Endodermal cell (in vitro differentiated cells): ENCODE measurements at places on chromosomes 3 and 15. TPM values are rescaled to one million over a fixed set of nuclear protein-coding genes. Genes with fewer than 3 reads are reported as not detected.

DNA sequence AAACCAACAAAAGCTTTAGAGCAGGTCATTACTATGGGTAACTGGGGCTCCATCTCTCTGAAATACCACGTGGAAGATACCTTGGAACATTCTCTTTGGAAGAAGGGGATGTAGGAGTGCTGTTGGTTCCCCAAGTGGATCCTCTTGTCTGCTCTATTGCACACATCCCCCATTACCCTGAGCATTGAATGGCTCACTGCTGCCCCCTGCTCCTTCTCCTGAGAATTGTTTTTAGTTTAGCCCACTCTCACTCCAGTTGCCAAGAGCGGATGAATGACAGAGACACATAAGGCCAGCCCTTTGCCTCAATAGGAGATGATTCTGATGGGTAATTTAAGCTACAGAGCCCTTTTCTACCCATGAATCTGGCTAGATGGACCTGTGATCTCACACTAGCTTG, 135.6 kb upstream of the SUCLG2 start:
- peak; percentile 90 for DNase-seq

- DNase-seq: no peak
Measured at GRCh38 chr15:38193496-38193895, 59.1 kb upstream of the SPRED1 start.

DNA sequence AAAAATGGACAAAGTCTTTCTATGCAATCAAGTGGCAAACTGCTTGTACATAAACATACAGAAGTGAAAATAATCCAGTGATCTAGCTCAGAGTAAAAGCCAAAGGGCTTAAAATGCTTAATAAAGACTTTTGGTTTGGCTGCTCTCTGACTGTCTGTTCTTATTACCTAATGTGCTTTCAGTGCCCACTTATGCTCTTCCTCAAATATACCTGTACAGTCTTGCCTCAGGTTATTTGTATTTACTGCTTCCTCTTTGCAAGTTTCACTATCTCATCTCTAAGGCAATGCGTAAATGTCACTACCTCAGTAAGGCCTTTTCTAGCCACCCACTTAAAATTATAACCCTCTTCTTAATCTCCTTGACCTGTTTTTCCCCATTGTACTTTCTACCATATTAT, 171.8 kb downstream of the EPHA6 start:
- DNase-seq: no peak

DNA sequence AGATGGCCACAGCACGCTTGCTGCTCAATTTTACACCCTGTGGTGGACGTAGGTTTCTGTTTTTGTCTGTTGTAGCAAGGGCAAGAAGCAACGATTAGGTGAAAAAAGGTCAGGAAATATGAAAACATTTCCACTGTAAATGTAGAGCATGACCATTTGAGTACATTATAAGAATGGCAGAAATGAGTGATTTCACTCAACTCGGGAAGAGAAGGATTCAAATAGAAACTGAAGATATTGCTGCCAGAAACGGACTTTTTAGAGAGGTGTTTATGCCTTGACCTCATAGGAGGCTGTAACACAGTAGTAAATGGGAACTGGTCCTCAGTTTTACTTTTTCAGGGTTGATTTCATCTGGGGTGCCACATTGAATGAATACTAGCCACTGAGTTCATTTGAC, 33.1 kb upstream of the GASK1A start:
- no peak for DNase-seq

- DNase-seq: no peak
Measured at GRCh38 chr15:33236841-33237509, 42.5 kb upstream of the FMN1 start.

DNA sequence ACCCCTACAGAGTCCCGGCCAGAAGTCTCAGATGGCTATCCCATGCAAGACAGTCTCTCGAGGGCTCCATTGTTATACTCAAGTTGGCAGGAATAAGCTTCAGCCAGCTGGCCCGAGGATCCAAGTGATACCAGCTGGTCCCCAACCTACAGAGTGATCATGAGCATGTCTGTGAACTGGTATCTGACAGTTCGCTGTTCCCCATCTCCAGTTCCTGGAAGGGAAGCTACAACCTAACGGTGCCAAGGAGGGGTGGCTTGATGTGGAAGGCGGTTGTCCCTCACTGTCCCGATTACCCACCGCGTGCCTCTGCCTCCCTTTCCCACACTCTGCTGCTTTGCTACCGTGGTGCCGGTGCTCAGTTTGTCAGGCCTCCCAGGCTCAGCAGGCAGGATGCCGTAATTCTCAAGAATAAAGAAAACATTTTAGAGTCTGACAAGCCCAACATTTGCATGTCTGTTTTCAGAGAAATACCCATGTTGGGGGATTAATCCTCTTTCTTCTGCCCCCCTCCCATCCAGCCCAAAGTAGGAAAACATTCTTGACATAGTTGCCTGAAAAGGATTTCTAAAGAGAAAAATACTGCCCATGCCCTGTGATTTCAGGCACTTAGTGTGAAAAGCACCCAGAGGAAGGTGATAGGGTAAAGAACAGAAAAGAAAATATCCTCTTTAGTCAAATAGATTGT, 49.4 kb upstream of the HES1 start:
- peak; percentile 91 for DNase-seq

KCNMB3 gene
- total RNA-seq: 2.0 and 2.6 TPM in 2 replicates

GRCh38 chr3:79249701-79250100, 518.1 kb downstream of the ROBO1 start:
- no peak for DNase-seq
